Uterus (tissue), 4 donors: ENCODE measurements at places on chromosomes 11 and 22. TPM values are rescaled to one million over a fixed set of nuclear protein-coding genes. Genes with fewer than 3 reads are reported as not detected.

- DNase-seq, result no peak
Measured at GRCh38 chr11:971731-972365, 46.2 kb downstream of the AP2A2 start.

DNA sequence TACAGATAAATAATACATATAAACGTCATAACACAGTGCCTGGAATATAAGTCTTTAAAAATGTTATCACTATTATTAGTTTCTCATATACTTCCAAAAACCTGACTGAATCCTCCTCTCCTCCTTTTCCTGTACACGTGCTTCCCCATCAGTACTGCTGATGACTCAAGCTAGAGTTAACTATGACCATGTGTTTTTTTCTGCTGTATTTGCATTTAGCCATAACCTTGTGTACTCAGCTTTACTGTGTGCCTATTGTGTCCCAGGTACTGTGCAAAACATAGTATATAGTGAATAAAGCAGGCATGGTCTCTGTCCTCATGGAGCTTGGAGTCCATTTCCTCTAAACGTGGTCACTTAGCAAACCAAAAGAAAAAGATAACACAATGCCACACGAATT, 56.5 kb upstream of the ARHGAP32 start:
- no peak for DNase-seq

- DNase-seq, result no peak
Measured at GRCh38 chr11:112805658-112806057, 155.6 kb upstream of the NCAM1 start.

DNA sequence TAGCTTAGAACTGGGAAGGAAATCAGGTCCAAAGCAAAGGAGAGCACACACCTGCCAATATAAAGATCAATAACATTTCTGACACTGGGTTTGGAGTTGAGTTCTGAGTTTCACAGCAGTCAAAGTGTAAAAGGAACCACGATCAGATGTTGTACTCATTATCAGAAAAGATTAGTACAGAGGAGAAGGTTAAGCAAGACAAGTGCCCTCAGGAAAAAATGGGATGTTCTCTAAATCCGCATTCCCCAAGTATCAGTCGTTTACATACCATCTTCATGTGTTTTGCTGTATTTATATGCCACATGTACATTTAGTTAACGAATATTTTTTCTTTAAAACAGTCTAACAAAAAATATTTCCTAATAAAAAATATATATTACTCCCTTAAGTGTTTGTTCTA, 23.0 kb upstream of the RRAS2 start:
- DNase-seq, result no peak

LRFN4 gene
- total RNA-seq, result 3.8 TPM
